ENCODE measurements at places on chromosomes 2 and 18.

DNA sequence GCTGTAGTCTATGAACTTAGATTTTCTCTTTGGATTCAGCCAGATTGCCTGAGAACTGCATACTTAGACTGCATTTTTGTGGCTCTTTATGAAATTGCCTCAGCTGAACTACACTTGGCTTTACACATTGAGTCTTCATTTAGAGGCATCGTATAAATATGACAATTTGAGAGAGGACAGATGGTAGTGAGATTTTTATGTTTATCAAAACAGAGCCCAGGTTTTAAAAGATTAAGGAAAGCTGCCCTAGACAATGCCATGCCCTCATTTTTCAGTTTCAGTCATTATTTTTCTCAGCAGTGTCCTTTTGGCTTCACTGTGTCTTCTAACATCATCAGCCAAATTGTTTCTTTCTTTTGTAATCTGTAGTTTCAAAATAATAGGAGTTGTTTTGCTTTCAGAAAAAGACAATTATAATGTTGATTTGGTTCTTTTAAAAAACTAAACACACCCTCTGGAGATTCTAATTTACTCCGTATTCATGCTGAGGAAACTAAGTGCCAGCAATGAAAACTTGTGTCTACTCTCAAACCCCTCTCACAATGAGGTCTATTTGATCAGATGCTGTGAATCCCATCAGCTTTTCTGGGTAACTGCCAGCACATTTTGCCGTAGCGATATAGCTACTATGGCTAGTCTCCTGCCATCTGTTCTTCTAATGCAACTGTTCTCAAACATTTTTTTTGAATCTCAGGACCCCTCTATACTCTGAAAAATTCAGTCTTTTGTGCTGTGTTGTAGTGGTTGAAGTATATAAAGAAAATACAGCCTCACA, 46.2 kb downstream of the TWSG1 start:
- peak; percentile 44 for DNase-seq

DNA sequence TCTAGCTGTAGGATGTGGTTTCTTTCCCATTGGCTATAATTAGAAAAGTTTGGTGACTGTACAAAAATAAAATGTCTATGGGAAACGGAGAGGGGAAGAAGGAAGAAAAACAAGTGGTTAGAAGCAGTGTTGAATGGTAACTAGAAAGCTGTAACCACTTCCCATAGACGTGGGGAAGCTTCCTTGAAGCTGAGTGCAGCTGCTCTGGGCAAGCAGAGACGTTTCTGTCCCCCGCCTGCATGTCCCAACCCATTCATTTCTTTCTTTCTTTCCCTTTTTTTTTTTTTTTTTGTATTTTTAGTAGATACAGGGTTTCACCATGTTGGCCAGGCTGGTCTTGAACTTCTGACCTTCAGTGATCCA, 367.8 kb upstream of the HS6ST1 start:
- no peak for DNase-seq

GRCh38 chr2:28452534-28453081, 43.3 kb upstream of the PLB1 start:
- peak; percentile 13 for DNase-seq

- DNase-seq: no peak
These were observed 817.1 kb upstream of the FSHR start for GRCh38 chr2:49971453-49971852.

DNA sequence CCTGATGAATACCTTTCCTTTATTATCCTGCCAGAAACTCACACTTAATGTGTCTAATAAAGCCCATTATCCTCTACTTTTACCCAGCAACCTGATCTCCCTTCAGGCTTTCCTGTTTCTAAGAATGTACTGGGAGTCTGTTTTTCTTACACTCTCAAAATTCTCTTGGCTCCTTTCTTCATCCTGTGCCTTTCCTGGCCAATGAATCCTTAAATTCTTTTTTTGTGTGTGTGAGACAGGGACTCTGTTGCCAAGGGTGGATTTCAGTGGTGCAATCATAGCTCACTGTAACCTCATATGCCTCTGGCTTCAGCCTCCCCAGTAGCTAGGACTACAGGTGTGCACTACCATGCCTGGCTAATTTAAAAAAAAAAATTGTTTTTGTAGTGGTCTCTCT, 72.7 kb downstream of the MAP2 start:
- DNase-seq: no peak

DNA sequence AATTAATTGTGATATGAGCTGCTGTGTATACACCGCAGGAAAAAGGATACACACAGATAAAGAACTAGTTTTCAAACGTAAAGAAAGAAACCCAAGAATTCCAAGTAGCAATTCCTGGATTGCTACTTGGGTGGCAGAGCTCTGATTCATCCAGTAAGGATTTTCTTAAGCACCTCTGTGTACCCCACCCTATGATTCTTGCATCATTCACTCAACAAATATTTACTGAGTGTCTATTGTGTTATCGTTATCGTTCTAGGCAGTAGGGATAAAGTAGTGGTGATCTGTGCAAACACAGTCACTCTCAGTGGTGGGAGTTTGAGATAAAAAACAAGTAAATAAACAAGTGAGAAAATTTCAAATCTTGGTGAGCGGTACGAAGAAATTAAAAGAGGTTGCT, 4.9 kb upstream of the TMEM200C start:
- DNase-seq: no peak

- DNase-seq: no peak
These were observed 34.4 kb upstream of the BZW1 start for GRCh38 chr2:200777275-200777674.

DNA sequence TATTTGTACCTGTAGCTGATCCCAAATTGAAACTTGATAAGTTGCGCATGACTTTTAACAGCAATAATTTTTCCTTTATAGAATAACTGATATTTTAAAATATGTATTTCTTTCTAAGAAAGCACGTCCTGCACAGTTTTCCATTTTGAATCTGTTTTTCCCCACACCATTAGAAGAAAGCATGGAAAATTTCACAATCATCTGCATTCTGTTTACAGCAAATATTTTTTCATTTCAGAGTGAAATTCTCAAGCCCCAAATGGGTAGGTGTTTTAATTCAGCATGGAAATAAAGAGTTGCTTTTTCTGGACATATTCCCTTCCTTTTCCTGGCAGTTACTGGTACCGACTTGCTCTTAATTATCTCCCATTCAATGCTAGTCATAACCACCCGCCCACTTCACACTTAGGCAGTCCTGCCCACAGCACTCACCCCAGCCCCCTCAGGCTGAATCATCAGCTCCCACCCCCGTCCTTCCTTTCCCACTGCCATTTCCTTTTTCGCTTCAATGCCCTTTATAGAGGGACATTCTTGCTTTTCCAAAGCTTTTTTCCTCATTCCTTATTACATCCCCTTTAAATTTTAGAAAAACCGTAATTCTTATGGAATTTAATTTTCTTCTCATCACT, 89.2 kb upstream of the GLS start:
- DNase-seq: no peak

GRCh38 chr2:61632276-61633169, 94.4 kb upstream of the XPO1 start:
- no peak for DNase-seq

- no peak for DNase-seq
These were observed 947 bp downstream of the ZEB2 start for GRCh38 chr2:144518748-144519596.

- DNase-seq: peak; percentile 46
These were observed 108.2 kb upstream of the RAB12 start for GRCh38 chr18:8501044-8501443.

DNA sequence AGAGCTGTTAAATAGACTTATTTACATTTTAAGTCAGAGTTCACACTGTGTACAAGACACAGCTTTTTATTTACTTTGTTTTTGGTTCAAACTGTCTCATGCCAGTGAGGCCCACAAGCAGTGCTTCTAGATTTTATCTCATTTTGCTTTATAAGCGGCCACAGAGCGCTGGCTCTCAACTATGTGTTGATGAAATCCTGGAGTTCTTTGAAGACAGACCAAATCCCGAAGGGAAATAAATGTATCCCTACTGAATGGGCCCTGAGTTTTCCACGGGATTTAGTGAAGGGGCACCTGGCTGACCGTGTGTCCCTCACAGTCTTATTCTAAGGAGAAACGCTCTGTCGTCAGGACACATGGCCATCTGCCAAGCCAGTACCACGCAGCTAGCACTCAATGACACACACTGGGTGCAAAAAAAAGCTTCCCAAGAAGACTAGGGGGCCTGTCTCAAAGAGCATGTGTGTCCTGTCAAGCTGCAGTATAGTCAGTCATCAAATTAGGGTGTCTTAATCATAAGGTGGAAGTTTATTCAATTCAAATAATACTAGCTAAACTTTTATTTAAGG, 23.4 kb downstream of the LYPD1 start:
- DNase-seq: no peak

DNA sequence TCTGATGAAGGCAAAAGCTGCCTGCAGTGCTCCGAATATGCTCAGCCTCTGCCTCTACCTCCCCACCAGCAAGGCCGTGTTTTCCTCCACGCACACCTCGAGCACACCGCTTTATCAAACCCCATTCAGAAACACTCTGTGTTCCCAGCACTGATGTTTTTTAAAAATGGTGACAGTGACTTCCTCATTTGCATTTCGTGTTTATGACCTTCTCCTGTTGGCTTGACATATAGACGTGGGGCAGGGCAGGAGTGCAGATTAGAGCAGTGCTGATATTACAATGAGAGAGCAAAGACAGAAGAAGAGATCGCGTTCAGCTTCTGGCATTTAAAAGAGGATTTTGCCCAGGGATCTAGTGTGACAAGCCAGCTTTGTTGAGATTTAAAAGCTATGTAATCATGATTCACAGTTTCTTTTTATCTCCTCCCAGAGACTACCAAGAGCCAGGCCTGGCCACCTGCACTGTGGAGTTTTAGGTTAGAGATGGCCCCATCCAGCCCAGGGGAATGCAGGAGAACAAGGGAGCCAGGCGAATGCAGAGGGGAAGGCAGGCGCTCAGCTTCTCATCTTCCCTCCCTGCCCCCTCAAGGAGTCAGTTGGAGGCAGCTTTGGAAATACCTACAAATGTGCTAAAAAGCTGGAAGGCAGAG, 61.5 kb upstream of the NEDD4L start:
- DNase-seq: no peak

- no peak for DNase-seq
These were observed 1.5 kb upstream of the LTBP1 start for GRCh38 chr2:32945286-32945685.

DNA sequence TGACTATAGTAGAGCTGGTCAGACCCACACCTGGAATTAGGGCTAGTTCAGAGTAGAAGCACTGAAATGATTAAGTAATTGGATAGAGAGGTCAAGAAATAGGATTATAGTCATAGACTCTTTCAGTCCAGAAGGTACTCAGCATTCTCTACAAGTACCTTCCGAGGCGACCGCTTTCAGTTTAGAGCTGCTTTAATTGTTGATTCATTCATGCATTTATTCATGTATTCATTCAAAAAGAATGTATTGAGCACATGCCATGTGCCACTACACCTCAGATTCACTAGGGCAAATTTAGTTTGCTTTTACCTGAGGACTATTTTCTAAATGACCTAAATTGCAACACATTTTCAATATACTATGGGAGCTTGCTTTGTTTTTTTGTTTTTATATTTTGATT, 48.7 kb downstream of the CRIM1 start:
- no peak for DNase-seq

DNA sequence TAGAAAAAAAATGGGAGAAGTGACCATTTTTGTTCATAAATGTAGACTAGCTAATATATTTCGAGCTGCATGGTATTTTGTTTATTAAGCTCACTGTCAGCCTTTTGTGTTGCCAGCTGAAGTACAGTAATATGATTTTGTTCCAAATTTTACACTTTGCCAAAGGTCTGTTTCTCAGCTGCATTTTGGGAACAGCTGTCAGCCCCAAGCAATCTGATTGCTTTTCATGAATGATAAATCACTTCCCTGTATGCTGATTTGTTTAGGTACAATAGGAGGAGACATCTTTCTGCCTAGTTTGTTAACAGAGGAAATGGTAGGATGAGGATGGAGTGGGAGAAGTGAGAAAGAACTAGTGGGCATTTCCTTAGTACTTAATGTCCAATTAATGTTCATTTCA, 79.3 kb downstream of the NABP1 start:
- DNase-seq: no peak

DNA sequence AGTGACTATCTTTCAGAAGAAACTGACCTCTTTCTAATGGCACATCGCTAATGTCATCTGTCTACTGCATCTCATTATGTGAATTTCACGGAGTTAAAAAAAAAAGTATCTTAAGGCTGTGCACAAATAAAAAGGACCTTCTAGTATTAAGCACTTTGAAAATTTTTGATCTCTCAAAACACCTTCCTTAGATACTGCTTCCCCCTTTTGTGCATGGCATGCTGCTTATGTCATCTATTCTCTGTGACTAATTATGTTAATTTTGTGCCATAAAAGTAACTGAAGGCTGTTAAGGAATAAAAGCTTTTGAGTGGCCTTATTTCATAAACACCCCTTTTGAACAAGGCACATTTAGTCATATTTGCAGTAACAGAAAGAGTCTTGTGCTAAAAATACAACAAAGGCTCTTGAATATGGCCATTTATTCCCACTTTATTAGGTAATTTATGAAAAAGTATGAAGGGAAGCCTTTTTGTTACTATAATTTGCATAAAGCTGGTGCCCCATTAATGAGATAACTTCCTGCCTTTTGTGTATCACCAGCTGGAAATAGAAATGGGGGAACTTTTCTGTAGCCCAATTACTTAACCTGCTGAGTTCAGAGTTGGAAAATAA, 1412.0 kb upstream of the ZEB2 start:
- DNase-seq: peak; percentile 92

- DNase-seq: no peak
These were observed at the start of gene TUBA4B for GRCh38 chr2:219252900-219253752. Gene TUBA4B, plus strand, starts transcription at chr2:219253243. Its CDS starts 165 bp downstream, at chr2:219253408.
